ENCODE measurements at places on chromosomes 3 and 15.

GRCh38 chr15:57237301-57237642, 139.0 kb upstream of the CGNL1 start:
- no peak for DNase-seq

DNA sequence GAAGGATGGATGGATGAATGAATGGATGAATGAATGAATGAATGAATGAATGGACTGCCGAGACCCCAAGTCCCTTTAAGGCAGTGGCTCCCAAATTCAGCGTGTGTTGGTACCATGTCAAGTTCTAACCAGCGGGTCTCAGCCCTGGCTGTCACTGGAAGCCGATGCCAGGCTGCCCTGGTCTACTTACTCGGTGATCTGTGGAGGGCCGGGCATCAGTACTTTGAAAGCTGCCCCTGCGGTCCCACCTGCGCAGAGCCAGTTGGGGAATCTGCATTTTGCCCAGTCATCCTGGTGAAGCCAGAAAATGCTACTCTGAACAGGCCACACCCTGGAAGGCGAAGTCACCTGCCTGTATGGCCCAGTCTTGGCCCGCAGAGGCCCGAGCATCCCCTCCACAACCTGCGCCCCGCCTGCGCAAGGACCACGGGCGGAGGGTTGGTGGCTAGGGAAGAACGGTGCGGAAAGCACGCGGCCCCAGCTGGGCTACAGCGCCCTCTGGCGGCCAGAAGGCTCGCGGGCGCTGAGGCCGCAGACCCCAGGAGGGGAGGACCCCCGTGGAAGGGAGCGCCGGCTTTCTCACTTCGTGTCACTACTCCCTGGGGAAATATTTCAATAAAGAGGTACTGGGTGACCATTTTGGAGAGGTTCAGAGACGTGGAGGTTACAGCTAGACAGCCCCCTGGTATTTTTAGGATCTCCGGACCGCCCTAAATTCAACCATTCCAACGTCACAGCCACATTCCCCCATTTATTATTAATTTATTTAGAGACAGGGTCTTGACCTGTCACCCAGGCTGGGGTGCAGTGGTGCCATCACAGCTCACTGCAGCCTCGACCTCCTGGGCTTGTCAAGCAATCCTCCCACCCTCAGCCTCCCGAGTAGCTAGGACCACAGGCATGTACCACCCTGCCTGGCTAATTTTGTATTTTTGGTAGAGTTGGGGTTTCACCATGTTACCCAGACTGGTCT, 34.9 kb downstream of the PRKCD start:
- peak; percentile 30 for DNase-seq

DNA sequence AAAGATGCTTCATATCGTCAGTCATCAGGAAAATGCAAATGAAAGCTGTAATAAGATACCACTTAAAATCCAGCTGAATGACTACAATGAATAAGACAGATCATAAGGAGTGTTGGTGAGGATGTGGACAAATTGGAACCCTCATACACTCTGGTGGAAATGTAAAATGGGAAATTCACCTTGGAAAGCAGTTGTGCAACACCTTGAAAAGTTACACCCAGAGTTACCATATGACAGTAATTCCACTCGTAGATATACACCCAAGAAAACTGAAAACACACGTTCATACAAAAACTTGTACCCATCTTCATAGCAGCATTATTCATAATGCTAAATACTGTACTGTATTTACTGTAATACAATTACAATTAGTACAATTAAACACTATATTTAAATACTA, 2.3 kb downstream of the TTC23 start:
- DNase-seq, result no peak

DNA sequence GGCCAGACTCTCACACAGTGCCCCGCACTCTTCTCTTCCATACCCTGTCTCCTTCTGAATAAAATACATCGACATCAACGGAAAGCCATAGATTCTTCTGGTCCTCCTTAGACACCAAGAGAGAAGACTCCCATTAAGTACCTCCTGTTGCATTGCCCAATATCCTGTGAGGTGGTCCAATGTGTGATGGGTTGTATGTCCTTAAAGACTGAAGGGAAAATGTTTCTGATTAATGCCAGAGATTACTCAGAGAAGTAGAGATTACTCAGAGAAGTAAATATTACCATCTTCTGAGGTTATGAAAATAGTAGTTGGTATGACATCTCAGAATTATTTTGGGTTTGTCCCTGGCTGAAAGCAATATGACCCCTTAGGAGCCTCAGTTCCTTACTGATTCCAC, 60.8 kb upstream of the GALNT15 start:
- no peak for DNase-seq

DNA sequence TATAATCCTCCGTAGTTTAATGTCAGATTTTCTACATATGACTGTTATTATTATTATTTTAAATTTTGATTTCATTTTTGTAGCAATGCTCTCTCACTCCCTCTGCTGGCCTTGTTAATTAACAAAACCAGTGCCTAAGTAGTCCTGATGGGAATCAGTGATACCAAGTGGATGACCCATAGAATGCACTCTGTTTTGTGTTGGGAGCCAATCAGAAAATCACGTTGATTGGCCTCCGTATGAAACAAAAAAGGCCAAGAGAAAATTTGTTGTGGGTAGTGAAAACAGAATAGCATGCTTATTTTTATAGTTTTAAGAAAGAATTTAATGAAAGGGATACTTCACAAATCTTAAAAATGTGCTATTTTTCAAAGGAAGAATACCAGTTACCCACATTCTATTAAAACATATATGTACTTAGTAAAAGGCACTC, 34.4 kb upstream of the MEIS2 start:
- DNase-seq, result peak; percentile 9

DNA sequence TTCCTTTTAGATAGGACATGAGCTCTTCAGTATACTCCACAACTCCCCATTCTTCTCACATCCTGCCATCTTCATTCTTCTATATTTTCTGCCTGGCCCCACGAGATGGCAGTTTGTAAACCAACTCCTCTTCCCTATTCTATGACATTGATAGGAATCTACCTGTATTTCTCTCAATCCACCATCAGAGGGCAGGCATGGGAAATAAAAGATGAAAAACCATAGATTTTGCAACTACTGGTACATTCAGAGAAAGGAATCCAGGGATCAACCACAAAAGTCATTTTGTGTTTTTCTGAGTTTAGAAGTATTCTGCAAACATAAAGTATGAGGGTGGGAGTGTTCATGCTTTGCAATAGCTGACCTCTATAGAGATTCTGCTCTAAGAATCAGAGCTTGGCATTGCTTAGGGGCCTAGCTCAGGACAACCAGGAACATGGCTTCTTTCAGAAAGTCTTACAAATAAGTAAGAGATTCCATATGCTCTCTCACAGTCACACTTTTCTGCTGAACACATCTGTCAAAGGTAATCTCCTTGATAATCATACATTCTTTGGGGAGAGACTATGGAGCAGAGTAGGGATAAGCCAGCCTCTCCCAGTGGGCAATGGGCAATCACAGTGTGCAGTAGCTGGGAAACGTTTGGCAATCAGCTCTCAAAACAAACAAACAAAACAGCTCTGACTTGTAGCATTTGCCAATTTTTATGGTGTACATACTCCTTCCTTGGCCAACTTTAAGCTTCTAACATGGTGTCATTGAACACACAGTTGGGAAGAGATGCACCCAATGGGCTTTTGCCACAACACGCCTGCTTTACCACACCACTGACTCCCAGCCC, 43.1 kb upstream of the SLC25A36 start:
- DNase-seq, result peak; percentile 77

DNA sequence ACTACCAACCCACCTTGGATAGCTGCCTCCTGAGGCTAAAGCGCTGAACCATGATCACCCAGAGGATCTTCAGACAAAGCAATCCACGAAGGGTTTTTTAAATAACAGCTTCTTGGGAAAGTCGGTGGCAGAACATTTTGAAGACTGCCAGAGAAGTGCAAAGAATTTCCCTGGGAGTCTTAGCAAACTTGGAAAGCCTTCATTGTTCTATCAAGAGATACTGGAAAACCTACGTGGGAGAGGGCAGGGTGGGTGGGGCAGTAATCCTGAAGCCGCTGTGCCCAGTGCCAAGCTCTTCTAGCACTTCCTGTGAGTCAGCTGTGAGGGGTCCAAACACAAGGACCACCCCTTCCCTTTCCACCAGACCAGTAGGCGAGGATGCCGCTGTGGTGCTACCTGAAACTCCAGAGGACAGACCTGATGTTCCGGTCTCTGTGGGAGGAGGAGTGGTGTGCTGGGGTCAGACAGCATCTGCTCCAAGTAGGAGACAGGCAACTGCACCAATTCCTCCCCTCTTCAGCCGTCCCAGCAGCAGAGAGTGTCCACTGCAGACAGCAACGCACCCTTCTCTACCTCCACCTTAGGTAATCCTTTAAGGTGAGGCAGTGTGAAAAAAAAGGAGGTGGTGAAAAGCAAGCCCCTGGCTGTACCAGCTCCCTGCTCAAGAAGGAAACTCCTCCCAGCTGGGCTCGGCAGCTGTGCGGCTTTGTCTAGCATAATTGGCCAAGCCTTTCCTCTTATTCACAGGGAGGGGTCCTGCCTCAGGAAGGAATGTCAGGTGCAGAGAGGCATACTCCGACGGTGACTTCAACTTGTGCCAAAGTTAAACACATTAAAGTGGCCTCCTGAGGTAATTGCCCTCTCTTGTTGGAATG, 99.0 kb downstream of the TMCC1 start:
- DNase-seq, result no peak

DNA sequence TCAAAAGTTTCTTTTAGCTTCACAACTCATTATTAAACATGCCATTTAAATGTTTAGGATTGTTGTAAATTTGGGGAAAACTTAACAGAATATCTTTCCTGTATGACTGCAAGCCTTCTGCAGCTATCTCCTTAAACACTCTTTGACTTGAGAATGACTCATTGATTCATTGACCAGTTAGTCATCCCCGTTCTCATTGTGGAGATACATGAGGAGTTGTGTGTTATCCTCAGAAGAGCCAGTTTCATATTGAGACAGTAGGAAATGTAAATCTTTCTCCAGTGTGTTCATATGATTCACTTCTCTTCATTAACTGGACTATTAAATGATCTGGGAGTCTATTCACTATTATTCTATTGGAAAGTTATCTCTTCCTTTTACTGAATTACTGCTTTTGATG, 83.0 kb downstream of the CRYGS start:
- DNase-seq, result no peak

GRCh38 chr3:140334132-140334929, 343.5 kb upstream of the TRIM42 start:
- no peak for DNase-seq

DNA sequence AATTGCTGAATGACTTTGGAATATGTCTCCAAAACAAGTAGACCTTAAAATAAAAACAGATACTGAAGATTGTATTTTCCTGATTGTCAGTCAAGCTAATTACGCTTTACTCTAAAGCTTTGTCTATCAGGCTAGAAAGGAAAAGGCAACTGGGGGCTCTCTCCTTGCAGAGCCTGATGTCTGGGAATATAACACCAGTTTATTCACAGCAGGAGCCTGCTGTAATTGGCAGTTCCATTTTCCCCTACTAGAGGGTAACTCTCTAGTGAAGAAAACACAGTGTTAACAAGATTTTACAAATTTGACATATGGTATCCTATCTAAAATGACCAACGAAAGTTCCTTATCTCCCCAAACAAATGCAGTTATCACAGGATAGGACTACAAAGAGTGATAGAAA, 158.8 kb downstream of the PDZRN3 start:
- DNase-seq, result no peak

DNA sequence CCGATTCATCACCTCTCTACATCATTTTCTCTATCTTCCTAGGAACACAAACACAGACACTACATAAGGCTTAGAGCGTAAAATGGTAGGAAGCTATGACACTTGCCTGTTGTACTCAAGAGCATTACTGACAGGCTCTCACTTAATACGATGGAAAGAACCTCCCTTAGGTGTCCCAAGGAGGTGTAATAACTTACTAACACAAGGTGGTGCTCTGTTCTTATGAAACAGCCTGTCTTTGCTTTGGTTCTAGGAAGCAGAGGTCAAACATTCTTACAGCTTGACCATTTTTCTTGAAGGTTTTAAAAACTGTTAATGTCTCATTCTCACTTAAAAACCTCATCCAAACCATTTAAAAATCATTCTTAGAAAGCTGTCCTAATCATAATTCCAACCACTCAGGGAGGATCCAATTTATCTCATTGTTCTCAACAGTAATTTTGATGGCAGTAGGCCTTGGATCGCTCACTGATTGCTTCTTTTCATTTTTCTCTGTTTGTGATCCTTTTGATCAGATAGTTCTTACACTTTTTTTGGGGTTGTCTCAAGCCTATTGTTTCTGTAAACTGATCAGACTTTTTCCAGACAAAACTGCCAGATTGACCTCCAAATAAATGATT, 317.8 kb upstream of the AGTR1 start:
- DNase-seq, result peak; percentile 86

GRCh38 chr15:75763137-75763611, 50.5 kb upstream of the CSPG4 start:
- no peak for DNase-seq

DNA sequence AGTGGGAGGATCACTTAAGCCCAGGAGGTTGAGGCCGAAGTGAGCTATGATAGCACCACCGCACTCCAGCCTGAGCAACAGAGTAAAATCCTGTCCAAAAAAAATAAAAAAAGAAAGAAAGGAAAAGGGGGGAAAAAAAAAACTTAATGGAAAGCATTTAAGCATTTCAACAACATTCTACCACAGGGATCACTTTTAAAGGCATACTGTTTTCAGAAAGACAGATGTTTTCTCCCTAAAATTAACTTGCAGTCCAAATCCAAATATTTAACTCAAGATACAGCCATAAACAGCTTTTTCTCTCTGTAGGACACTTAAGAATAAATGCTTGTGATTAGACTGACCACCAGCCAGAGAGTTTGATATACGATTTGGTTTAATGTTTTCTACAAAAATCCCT, 141.0 kb downstream of the MAGI1 start:
- DNase-seq, result no peak

GRCh38 chr15:43100971-43101370, 4.9 kb downstream of the UBR1 start:
- DNase-seq, result no peak

- peak; percentile 45 for DNase-seq
Measured at GRCh38 chr3:183253528-183254486, 754 bp downstream of the B3GNT5 start.

- DNase-seq, result no peak
Measured at GRCh38 chr3:166510382-166510781, 673.2 kb upstream of the BCHE start.

- no peak for DNase-seq
Measured at GRCh38 chr15:63473999-63474809, 30.2 kb upstream of the USP3 start.

DNA sequence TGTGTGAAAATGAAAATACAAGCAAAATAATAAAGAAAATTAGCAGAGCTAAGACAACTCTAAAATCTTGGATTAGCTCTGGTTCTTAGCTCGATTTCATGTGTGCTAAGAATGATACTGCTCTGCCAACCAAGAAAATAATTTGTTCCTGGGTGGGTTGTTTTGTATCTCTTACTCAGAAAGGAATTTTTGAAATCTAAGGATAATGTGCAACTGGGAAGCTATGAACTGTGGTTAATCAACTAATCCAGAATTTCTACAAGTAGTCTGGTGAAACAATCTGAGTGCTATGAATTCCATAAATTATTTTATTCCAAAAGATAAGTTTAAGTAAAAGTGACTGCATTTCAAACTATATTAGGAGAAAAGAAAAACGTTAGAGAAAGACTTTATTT, 92.0 kb downstream of the TFDP2 start:
- no peak for DNase-seq
